ENCODE measurements at places on chromosomes 16 and 17. TPM values are rescaled to one million over a fixed set of nuclear protein-coding genes. Genes with fewer than 3 reads are reported as not detected.
A peak's percentile ranks its signal among the peaks of the same experiment; 100 is the strongest.

DNA sequence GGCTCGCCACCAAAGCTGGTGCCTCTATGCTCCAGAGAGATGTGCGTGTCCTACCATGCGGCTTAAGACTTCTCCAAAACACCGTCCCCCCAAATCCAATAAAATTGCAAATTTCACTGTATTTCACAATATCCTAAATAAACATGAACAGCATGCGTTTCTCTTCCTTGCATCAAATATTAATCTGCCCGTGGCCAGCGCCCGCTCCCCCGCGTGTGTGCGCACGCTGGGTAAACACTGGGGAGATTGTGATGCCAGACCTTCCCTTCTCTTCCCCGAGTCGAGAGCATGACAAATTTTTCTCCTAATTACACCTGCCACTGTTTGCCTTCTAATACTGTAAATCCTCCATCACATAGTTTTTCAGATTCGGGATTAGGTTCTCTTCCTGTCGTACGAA, 148.1 kb downstream of the MRM1 start:
- DNase-seq: no peak
- H3K36me3 ChIP-seq: no peaks in the 10 kb centered on the region
- no peaks in the 10 kb centered on the region for H3K27me3 ChIP-seq
- H3K4me3 ChIP-seq: no peak overlapping the region
- no peak overlapping the region for H3K27ac ChIP-seq

- H3K36me3 ChIP-seq: peaks cover 38% of the 10 kb centered on the region
- peaks cover 23% of the 10 kb centered on the region for H3K4me1 ChIP-seq
- H3K27me3 ChIP-seq: no peaks in the 10 kb centered on the region
- H3K27ac ChIP-seq: peak overlapping the region; percentile 45
- DNase-seq: no peak
- no peak overlapping the region for H3K4me3 ChIP-seq
Observed at GRCh38 chr16:2004795-2005517, 4.7 kb downstream of the ZNF598 start.

Gene AIPL1
- not detected for total RNA-seq

DNA sequence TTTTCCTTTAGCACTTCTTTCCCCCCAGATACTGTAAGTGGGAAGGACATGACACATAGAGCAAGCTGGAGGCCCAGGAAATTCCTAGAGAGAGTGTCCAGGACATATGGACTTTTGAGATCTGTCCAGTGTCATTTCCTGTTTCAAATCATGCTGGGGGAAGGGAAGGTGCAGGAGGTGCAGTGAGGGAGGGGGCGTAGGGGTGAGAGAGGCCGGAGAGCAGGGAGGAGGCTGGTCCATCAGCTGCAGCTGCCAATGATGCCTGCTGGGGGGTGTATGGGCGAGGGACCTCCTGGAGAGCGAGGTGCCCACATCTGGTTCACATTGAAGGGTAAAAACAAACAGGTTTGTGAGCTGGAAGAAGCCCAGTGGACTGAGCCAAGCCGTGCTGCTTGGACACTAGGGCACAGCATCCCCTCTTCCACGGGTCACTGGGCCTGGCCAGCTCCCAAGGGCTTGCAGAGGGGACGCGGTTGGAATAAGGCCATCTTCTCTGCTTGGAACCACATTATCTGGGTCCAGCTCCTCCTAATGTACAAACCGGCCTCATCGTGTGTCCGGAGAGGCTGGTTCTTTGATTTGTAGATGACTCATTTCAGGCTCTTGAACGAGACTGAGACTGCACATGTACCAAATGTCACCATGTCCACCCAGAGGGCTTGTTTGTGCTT, 70.4 kb upstream of the SMURF2 start:
- DNase-seq: no peak
- no peaks in the 10 kb centered on the region for H3K36me3 ChIP-seq
- no peaks in the 10 kb centered on the region for H3K27me3 ChIP-seq
- peaks cover 8% of the 10 kb centered on the region for H3K4me1 ChIP-seq
- no peak overlapping the region for H3K4me3 ChIP-seq

GRCh38 chr17:9830711-9831110, 5.0 kb downstream of the GLP2R start:
- DNase-seq: no peak
- H3K4me3 ChIP-seq: no peak overlapping the region
- no peaks in the 10 kb centered on the region for H3K36me3 ChIP-seq
- no peaks in the 10 kb centered on the region for H3K4me1 ChIP-seq
- H3K27me3 ChIP-seq: peaks cover 15% of the 10 kb centered on the region

DNA sequence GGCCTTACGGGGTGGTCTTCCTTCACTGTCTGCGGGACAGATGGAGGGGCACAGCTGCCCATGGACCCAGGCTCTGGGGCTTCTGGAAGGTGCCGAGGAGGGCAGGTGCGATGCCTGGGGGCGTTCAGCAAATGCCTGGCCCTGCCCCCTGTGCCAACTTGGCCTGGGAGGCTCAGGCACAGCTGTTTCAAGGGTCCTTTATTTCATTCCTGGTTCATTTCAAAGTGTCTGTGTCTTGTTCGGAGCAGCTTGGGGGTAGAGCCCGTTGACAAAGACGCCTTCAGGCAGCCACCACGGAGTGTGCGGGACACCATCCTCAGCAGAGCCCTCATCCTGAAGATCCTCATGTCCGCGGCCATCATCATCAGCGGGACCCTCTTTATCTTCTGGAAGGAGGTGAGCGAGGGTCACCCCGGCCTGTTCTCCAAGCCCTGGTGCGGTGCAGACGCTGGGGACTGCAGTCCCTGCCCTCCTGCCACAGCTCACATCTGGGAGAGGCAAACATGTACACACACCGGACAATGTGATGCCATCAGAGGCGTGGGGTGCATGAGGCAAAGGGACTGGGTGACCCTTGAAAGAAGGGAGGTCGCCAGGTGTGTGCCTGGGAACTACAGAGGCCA, 43.9 kb downstream of the MEAK7 start:
- H3K4me1 ChIP-seq: no peaks in the 10 kb centered on the region
- no peak overlapping the region for H3K4me3 ChIP-seq
- no peaks in the 10 kb centered on the region for H3K27me3 ChIP-seq
- no peak for DNase-seq

DNA sequence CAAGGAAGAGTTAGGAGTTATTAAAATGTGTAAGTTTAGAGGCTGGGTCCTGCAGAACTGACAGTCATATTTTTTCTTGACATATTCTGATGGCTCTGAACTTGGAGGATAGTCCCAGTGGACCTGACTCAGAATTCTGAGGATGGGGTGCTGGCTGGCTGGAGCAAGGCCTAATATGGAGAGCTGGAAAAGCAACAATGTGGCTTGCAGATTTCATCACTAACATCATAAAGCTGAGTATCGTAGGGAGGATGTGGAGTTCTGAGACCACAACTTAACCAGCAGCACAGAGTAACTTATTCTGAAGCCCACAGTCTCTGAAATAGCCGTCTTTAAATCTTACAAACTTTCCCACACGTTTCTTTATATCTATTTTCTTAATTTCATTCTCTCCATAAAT, 2.3 kb downstream of the KRTAP1-5 start:
- H3K4me1 ChIP-seq: no peaks in the 10 kb centered on the region
- H3K4me3 ChIP-seq: no peak overlapping the region
- DNase-seq: no peak
- no peak overlapping the region for H3K27ac ChIP-seq
- H3K27me3 ChIP-seq: no peaks in the 10 kb centered on the region
- no peaks in the 10 kb centered on the region for H3K36me3 ChIP-seq

GRCh38 chr16:87392821-87393679, 914 bp downstream of the MAP1LC3B start:
- DNase-seq: peak; percentile 59
- peaks cover 48% of the 10 kb centered on the region for H3K4me1 ChIP-seq
- H3K36me3 ChIP-seq: peaks cover 14% of the 10 kb centered on the region
- H3K4me3 ChIP-seq: peak overlapping the region; percentile 90
- H3K27ac ChIP-seq: peak overlapping the region; percentile 87

GRCh38 chr16:47887496-47887895, 268.3 kb downstream of the ABCC12 start:
- no peak overlapping the region for H3K4me3 ChIP-seq
- no peak overlapping the region for H3K27ac ChIP-seq
- DNase-seq: no peak
- peaks cover 15% of the 10 kb centered on the region for H3K27me3 ChIP-seq
